ENCODE measurements at places on chromosomes 13 and 19.

- DNase-seq: no peak
Observed at GRCh38 chr13:77719128-77719527, 21.6 kb downstream of the SLAIN1 start.

DNA sequence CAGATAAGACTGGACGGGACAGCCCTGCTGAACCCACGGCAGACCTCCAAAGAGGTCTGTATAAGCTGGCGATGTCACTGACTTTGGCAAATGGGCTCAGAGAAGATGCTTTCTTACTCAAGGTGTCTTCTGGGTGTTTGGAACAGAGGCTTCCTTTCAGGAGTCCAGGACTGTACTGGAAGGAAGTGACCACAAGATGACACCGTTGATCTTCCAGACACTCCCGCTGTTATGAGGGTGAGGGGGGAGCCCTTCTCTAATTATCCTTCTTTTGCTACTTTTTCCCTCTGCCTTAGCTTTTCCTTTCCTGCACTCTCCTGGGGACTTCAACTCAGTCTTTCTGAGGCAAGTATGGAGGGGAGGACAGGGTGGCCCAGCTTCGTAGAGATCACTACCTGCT lies 65.2 kb upstream of the ZNF599 start:
- no peak for DNase-seq

DNA sequence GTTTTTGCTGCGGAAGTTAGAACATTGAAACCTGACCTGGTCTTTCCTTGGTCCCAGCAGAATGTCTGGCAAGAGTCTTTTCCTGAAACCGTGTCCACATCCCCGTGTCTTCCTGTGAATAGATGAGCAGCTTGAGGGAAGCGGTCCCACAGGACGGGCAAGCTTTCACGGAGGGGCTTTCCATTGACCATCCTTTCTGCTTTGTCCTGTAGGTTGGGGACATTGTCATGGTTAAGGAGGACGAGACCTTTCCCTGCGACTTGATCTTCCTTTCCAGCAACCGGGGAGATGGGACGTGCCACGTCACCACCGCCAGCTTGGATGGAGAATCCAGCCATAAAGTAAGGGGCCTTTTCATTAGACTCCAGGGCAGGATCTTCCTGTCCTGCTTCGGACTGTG lies 126.0 kb downstream of the ATP11A start:
- no peak for DNase-seq

GRCh38 chr19:38654628-38655055 lies 7.2 kb downstream of the ACTN4 start:
- DNase-seq: no peak

- DNase-seq: no peak
Observed at GRCh38 chr13:90738881-90739280, 608.6 kb upstream of the MIR17HG start.

DNA sequence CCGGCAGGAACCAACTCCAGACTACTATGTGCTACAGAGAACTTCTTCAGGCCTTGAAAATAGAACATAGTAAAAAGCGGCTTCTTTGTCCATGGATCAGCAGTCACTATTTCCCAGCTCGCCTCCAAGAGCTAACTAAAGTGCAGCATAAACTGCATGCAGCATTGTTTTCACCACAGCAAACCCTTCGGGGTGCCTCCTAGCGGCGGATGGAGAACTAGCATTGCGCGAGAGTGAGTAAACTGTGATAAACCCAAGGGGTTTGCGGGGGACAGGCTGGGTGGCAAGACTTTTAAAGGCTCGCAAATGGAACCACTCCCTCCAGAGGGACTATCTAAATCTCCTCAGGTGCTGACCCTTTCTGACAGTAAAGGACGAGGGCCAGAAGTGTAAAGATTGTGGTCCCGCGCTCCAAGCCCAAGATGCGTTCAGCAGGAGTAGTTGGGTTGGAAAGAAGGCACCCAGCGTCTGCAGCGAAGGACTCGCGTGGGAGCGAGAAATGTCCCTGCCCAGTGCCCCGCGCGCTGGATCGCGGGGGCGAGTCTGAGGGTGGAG lies 21.5 kb upstream of the SGCG start:
- peak; percentile 69 for DNase-seq

- DNase-seq: no peak
Observed at GRCh38 chr19:1933244-1933643, 7.7 kb upstream of the CSNK1G2 start.

GRCh38 chr19:38303517-38304351 lies at the start of gene C19orf33:
Gene C19orf33, plus strand, starts transcription at chr19:38304251. Its CDS starts 11 bp downstream, at chr19:38304262.
- no peak for DNase-seq

GRCh38 chr19:40220674-40221073 lies 2.5 kb upstream of the TTC9B start:
- no peak for DNase-seq

DNA sequence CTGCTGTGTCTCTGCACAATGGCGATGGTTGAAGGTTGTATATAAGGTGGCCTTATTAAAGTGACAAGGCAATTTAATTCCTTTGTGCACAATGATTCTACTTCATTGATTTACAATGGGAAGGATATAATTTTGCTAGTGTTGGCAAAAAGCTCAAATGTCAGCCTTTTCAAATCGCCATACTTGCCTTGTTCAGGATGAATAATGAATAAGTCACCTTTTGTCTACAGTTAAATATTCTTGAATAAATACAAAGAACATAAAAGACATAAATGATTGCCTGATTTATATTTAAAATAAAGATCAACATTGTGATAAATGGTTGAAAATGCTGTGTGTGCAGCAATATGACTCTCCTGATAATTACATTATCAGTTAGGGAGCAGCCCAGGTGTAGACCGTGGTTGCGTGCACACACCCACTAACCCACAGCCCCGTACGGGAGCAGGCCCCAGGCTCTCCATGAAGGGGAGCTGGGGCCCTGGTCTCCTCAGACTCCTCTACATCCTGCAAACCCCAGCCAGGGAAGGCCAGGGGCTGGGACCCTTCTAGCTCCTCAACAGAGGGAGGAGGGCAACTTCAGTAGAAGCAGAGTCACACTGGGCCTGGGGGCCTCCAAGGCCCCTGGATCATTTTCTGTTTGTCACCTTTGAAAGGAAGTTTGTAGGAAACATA lies 64.9 kb downstream of the TEX29 start:
- DNase-seq: no peak

DNA sequence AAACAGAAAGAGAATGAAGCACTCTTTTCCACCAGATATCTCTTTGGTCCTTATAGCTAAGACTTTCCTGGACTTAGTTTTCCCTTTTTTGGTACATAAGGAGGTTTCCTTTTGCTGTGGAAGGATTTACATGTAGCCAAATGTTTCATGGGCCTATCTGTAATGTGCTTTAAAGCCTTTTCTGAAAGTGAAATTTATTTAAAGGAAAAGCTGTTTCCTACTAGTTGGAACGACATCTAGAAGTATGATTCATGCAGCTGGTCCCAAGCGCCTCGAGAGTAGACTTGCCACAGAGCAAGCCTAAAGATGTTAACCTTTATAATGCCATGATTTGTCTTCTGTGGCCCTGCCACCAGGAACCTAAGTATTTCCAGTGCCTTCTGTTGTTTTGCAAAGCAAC lies 390.3 kb downstream of the DLEU7 start:
- DNase-seq: no peak

GRCh38 chr19:33241530-33242101 lies 16.0 kb upstream of the SLC7A10 start:
- no peak for DNase-seq

DNA sequence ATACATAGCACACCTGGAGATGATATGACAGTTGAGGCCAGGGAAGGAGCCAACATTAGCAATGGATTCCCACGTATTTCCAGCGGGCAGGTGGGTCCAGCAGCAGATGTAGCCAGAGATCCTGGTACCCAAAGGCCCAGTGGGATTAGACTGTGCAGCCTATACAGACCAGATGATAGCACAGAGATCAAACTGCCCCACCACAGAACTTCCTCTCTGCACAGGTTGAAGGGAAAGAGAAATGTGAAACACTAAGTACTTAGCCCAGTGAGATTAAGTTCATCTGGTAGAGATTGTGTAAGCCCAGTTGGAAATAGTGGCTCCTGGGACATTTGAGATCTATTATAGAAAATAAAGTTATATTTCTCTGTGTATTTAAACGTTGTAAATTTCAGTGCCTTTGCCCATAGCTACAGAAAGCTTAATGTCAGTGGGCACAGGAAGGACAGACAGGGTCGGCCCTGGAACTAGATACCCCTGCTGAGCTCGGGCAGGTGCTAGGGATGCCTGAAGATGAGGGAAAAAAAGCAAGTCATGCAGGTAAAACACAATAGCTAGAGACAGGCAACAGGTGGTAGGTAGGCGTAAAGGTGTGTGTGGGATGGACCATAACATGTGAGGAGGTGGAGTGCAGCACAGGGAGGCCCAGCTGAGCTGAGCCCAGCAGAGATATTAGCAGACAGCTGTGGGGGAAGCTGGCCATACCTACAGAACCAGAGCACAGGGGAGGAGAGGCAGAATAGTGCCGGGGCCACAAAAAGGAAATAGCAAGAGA lies 27.3 kb upstream of the SPATA13 start:
- no peak for DNase-seq

DNA sequence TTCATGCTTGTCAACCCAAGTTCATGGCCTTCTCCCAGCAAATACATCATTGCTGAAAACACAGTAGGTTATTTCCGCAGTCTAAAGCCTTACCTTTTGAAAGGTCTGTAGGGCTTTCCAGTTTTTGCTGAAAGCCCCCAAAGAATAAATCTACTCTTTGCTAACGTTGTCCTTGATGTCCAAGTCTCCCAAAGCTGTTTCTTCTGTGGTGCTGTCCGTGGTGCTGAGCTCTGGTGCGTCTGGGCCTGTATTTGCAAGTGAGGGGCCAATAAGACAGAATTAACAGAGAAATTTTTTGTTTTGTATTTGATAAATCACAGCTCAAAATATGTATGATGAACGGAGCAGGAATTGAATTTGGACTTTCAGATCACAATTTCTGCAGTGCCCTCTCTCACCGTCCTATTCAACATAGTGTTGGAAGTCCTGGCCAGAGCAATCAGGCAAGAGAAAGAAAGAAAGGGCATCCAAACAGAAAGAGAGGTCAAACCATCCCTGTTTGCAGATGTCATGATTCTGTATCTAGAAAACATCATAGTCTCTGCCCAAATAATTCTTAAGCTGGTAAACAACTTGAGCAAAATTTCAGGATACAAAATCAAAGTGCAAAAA lies 9.8 kb upstream of the LGALS16 start:
- DNase-seq: peak; percentile 38

- peak; percentile 53 for DNase-seq
Observed at GRCh38 chr13:27797228-27797624, 4.9 kb downstream of the GSX1 start.

- DNase-seq: no peak
Observed at GRCh38 chr19:35755131-35755549, 1.7 kb downstream of the HSPB6 start.

DNA sequence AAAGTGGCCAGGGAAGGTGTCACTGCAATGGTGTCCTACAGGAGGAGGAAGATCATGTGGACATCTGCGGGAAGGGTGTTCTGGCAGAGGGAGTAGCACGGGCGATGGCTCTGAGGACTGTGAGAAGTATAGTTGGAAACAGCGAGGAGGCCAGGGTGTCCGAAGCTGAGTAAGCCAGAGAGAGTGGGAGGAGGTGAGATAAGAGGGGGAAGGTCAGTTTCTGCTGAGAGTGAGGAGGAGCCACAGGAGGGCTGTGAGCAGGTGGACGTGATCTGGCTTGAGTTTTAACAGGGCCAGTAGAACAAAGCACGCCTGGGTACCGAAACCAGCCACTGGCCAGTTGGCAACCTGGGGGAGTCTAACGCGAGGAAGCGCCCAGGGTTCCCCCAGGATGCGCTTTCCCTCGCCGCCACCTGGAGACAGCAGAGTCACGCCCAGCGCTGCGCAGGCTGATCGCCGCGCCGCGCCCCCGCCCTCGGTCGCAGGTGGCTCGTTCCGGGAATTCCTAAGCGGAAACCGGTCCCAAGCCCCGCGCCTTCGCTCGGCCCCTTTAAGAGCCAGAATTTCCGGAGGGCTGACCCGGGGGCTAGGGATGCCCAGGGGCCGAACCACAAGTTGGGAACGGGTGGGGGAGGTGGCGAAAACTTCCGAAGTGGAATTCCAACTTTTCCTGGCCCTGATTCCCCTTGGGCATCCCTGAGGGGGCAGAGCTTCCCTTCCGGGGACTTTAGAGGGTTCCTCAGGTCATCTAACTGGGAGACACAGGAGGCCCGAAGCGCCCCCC lies 1.1 kb upstream of the LSR start:
- DNase-seq: no peak

DNA sequence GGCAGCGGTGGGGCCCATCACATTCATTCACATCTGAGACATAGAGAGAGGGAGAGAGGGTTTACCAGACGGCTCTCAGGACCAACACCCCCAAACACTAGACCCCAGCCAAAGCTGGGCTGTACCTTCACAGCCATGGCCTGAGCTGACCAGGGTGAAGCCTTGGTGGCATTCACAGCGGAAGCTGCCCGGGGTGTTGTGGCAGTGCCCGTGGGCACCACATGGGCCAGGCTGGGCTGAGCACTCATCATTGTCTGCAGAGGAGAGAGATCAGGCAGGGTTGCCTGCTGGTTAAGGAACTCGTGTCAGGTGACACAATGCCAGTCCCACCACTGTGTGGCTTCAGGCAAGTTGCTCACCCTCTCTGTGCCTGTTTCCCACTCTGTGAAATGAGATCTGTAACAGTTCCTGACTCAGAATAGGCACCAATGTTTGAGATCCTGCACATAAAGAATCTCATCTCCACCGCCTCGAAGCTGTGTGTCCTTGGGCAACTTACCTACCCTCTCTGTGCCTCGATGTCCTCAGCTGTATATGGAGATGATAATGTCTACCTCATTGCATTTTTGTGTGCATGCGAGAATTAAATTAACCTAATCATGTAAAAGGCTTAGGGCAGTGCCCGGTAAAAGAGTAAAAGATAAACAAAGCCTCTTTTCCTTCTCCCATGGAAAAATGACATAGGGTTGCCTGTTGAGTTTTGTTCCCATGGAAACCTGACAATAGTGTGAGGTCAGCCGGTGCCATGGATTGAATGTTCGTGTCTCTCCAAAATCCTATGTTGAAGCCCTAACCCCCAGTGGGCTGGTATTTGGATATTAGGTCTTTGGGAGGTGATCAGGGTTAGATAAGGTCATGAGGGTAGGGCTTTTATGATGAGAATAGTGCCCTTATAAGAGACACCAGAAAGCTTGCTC lies 22.9 kb downstream of the CCL25 start:
- DNase-seq: no peak
